ENCODE measurements at places on chromosomes 12 and 14. TPM values are rescaled to one million over a fixed set of nuclear protein-coding genes. Genes with fewer than 3 reads are reported as not detected.

The TCL1B gene
- total RNA-seq: not detected

The IQSEC3 gene
- 0.49 TPM for total RNA-seq

The CLEC4D gene
- not detected for total RNA-seq

The BMP4 gene
- 8.8 TPM for total RNA-seq

The TNFAIP2 gene
- total RNA-seq: 138 TPM

The CPNE8 gene
- total RNA-seq: 2.1 TPM

The ZNF891 gene
- 0.33 TPM for total RNA-seq

The ART4 gene
- total RNA-seq: not detected

The DTX3 gene
- total RNA-seq: 40.6 TPM

The ARMH4 gene
- total RNA-seq: 15.8 TPM

The SLC5A8 gene
- total RNA-seq: not detected

The LBHD2 gene
- not detected for total RNA-seq

The GPR84 gene
- total RNA-seq: not detected

The PRH2 gene
- not detected for total RNA-seq

The RTL1 gene
- total RNA-seq: under 0.01 TPM

The CIROP gene
- not detected for total RNA-seq

The CD163 gene
- not detected for total RNA-seq

The AMN gene
- not detected for total RNA-seq

The TMBIM4 gene
- 70.6 TPM for total RNA-seq

The LTB4R gene
- total RNA-seq: 0.98 TPM

The LALBA gene
- not detected for total RNA-seq

The KLRG1 gene
- 1.4 TPM for total RNA-seq

The NPAS3 gene
- total RNA-seq: under 0.01 TPM

Measured in mesangial cell (primary cell).